BJ (cell line): ENCODE measurements at places on chromosomes 3 and 15.

GRCh38 chr3:172766241-172766640 lies 15.7 kb downstream of the ECT2 start:
- no peak for DNase-seq

- DNase-seq, result no peak
Observed at GRCh38 chr15:79973456-79974195, 2.6 kb upstream of the BCL2A1 start.

DNA sequence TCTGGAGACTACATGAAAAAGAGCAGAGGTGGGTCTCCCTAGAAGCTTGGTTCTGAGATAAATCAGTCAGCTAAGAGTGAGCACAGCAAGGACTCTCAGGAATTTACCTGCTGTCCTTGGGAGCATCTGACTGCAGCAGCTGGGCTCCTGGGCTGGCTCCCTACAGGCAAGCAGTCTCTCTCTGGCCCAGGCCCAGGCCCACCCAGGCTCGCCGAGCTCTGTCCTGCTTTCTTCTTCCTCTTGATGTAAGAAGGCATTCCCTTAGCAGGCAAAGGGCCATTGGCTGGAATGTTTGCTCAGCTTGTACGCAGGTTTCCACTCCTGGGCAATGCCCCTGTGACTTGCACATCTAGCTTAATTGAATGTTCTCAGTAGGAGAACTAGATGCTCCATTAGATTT lies 4.3 kb upstream of the RBP2 start:
- DNase-seq, result no peak

GRCh38 chr3:191352014-191352413 lies 21.7 kb upstream of the UTS2B start:
- DNase-seq, result no peak

DNA sequence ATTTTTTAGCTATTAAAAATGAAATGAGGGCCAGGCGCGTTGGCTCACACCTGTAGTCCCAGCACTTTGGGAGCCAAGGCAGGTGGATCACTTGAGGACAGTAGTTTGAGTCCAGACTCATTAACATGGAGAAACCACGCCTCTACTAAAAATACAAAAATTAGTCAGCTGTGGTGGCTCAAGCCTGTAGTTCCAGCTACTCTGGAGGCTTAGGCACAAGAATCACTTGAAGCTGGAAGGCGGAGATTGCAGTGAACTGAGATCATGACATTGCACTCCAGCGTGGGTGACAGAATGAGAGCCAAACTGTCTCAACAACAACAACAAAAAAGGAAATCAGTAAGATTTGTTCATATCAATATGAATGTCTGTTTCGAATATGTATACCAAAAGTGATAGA lies 517.1 kb downstream of the ROBO1 start:
- DNase-seq, result no peak

- DNase-seq, result no peak
Observed at GRCh38 chr15:76988867-76989780, 5.8 kb upstream of the PSTPIP1 start.
